ENCODE measurements at places on chromosomes 5 and 9.

- peak; percentile 65 for DNase-seq
Measured at GRCh38 chr5:96408210-96408777, 24.8 kb downstream of the PCSK1 start.

DNA sequence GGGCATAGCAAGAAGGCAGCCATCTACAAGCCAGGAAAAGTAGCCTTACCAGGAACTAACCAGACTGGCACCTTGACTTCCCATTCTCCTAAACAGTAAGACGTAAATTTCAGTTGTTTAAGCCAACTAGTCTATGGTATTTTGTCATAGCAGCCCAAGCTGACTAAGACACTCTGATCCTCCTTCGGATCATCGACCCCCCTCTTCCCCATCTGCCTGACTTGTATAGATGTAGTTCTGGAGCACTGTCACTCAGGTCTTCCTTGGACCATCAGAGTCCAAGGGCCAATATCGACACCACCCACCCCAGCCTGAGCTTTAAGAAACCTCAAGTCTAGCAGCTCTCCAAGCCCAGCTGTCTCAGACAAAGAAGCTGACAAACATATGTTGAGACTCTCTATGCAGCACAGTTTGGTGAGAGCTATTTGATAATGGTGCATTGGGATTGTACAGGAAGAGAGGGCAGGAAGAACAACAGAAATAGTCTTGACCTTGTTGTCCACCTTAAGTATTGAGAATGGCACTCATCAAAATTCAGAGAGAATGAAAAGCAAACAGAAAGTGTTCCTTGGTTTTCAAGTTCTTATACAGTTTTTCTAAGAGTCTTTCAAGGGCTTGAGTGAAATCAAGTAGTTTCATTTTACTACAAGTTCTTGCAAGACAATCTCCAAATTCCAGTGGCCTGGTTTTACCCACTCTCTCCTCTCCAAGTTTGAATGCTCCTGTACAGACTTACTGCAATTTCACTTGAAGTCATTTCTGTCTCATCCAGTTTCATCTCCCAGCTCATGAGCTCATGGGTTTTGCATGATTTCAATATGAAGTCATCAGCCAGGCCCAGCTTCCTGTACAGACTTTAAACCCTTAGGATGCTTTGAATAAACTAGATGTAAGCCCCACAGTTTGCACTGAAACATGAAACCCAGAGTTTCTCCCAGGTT lies 122.3 kb upstream of the RAI14 start:
- peak; percentile 94 for DNase-seq

DNA sequence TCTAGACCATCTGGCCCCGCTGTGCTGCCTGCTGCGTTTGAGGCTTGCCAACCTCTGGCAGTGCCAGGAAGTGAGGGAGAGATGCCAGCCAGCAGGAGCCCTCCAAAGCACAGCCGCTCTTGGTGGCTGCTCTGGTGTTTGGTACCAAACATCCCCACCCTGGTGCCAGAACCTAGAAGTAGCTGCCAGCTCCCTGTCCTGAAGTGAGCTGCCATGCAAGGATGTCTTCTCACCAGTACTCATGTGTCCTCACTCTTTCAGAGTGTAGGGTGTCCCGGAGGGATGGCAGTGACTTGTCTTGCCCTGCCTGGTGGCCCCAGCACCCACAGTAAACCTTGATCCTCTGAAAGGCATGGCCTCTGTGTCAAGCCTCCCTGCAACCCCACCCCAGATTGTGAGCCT lies 43.4 kb downstream of the AMBP start:
- no peak for DNase-seq

DNA sequence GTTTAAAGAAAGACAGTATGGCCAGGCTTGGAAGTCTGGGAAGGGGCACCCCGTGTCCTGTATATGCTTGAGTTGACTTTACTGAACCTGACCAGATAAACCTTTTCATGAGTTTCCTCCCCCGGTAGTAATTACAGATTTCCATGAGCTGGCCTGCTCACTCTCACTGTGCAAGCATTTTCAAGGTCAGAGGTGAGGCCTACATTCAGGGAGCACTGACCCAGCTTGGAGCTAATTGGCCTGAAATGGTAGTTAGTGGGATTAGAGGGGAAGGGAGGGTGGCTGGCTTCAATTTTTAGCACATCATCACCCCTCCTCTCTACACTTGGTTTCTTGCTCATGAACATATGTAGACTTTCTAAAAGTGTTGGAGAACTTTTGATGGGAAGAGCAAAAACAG lies 99.2 kb downstream of the PSAT1 start:
- no peak for DNase-seq

GRCh38 chr5:180463216-180463900 lies 30.8 kb upstream of the CNOT6 start:
- no peak for DNase-seq

DNA sequence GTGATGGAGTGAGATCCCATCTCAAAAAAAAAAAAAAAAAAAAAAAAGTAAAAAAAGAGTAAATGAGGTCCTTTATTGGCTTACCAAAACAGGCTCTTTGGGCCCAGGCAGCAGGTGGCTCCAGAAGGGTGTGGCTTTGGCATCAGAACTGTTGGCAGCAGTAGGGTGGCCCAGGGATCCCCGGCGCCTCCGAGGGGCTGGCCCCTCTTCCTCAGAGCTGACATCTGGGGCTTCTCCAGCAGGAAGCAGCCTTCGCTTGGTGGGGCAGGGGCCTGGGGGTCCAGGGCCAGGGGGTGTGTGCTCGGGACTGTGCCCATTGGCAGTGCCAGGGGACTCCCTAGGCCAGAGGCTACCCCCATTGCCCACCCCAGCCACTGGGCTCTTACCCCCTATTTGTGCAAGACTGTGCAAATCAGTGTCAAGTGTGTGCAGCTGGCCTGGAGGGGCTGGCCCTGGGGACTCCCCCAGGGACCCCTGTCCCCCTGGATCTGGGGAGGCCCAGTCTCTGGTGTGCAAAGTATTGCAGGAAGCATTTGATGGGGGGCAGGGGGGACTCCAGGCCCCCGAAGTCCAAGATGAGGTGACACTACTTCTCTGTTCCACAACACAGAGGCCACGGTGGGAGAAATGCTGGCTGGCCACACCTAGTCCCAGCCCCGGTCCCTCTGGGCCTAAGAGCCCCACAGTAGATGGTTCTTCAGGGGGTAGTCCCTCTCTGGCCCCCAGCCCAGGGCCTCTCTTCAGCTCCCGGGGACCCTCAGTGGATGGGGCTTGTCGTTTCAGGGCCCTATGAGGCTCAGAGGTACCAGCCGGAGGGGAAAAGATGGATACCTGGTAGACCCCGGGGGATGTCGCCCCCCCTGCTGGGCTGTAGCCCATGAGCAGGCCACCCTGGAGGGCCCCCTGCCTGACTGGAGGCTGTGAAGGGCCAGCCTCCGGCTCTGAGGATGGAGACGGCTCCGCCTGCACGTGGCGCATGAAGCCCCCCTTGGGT lies 4.7 kb upstream of the STOML2 start:
- no peak for DNase-seq

- no peak for DNase-seq
Measured at GRCh38 chr5:142797420-142797819, 27.2 kb downstream of the ARHGAP26 start.

DNA sequence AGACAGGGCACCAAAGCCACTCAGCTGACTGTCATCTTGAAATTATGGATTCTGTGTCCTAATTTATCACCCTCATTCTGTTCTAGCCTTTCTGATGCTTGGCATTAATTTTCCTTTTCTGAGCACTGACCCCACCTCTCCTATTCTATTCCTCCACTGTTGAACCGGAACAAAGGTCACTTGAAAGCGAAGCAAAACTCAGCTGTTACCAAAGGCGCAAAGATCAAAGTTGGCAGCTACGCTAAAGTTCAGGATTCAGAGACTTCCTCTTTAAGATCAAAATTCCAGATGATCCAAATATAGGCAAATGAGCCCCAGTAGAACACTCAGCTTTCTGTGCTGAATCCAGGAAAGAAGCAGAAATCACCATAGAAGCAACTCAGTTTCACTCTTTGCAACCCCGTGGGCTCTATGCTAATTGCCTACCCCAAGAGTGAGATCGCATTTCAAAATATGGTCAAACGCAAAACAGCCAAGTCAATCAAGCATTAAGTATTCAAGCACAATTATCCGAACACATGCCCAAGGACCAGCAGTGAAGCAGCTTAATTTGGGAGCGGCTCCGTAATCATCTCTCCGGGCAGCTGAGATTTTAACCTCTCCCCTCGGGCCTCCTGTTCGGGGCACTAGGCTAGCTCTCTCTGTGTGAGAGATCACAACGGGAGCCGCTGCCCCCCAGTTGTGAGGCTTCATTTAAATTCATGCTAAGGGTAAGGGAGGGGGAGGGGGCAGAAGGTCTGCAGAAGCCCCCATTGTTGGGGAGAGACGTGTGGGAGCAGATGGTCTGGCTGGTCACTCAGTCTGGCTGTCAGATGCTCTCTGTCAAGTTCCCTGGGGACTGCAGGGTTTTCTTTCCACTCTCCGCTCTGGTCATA lies 288.6 kb downstream of the ELAVL2 start:
- DNase-seq, result no peak

DNA sequence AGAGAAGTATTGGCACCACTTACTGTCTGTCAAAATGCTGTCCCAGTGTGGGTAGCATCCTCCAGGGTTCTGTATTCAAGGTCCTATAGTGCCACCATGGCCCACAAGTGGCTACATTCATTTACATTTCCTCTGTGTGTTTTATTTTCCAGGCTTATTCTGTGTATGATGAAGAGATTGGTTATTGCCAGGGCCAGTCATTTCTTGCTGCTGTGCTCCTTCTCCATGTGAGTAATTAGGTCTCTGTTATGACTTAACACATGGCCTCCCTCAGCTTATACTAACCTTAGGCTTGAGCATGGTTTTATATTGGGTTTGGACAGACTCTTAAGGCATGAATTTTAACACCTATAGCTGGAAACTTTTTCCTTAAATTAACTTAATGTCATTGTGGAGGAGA lies 36.7 kb downstream of the GPR21 start:
- DNase-seq, result no peak

DNA sequence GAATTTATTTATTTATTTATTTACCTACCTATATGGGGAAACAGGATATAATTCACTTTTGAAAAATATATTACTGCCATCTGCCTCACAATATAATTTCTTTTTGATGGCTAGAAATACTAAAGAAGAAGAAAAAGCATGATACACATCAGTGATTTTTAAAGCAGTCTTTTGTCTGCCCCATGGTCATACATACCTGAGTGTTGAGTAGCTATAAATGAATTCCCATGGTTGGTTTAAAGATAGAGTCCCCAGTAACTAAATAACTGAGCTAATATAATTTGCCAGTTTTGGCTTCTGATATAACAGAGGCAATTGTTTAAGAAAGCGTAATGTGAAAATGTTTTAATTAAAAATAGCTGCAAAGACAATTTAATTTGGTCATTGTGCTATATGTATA lies 447.8 kb downstream of the PDE4D start:
- DNase-seq, result no peak

DNA sequence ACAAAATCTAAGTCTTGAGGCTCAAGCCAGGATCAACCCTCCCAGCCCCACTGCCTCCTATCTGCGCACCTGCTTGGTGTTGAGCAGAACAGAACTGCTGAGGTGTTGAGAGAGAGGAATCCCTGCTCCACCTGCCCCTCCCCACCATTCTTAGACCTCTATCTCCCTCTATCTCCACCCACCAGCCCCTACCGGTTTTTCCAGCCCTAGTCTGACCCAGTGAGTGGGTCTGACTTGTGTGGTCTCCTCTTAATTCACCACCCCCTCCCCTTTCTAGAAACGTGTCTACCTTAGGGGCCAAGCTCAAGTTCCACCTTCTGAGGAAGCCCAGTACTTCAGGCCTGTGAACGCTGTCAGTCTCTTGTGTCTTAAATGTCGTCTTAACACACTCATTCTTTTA lies 93.7 kb downstream of the ARHGAP26 start:
- no peak for DNase-seq

- DNase-seq, result no peak
Measured at GRCh38 chr9:13990331-13990730, 323.6 kb downstream of the NFIB start.

GRCh38 chr9:32970554-32970953 lies 30.9 kb downstream of the APTX start:
- no peak for DNase-seq

Measured in fibroblast of skin of scalp (primary cell).